Stimulated activated CD8-positive, alpha-beta memory T cell treated with anti-CD3 and anti-CD28 coated beads, Interleukin-4, amount 100 ng/mL, for 1 hour (primary cell): ENCODE measurements at places on chromosomes 4 and X.

DNA sequence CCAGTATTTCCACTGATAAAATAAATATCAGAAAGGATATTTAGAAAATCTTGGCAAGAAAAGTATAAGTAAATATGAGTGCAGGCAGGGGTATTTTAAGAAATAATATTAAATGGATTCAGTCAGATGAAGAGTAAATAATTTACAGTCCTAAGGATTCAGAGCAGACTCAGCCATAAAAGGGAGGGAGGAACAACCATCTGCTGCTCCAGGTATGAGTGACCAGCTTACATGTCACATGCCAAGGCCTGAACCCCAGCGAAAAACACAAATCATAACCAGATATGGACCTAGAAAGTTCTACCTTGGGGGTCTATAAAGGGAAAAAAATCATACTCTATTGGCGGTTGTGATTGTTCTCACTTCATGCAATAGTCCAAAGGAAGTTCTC is 166.8 kb downstream of the COL4A6 start:
- DNase-seq: no peak

- DNase-seq: no peak
Observed at GRCh38 chr4:101774807-101775206, 15.7 kb upstream of the BANK1 start.

DNA sequence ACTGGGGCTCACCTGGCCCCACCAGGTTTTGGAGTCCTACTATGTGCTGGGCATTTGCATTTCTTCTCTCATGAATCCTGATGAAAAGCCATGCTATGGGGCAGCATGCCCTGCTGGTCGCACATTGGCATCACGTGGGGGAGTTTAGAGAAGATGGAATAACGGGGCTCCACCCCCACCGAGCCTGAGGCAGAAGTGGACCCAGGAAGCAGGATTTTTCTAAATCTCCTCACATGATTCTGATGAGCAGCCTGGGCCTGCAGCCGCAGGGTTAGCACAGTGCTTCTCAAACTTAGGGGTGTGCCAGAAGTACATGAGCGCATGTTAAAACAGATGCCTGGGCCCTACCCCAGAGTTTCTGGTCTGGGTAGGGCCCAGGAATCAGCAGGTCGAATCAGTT is 4.6 kb upstream of the SORCS2 start:
- no peak for DNase-seq

DNA sequence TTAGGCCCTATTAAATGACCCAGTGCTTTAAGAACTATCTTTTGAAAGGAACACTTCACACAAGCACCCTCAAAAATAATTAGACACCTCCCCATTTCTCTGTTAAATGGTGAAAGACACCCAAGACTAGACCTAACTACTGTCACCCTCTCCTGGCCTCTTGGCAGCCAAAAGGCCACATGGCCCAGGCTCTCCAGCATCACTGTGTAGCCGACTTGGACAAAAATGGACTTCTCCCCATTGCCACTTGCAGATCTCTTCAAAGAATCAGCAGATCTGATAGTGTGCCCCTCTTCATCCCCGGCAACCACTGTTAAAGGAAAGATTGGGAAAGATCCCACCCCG is 2.0 kb downstream of the MID1IP1 start:
- no peak for DNase-seq

GRCh38 chrX:101290957-101291603 is at the start of gene TAF7L:
TAF7L (minus strand) TSS chrX:101291334; CDS start chrX:101287543, 3,791 bp downstream.
- DNase-seq: no peak

GRCh38 chrX:3268829-3269228 is 77.6 kb downstream of the MXRA5 start:
- no peak for DNase-seq

- DNase-seq: no peak
Observed at GRCh38 chr4:146243141-146243882, 29.0 kb downstream of the REELD1 start.

GRCh38 chrX:110915111-110915510 is 119.5 kb upstream of the CHRDL1 start:
- DNase-seq: no peak
